ENCODE measurements at places on chromosomes 1 and 21.

DNA sequence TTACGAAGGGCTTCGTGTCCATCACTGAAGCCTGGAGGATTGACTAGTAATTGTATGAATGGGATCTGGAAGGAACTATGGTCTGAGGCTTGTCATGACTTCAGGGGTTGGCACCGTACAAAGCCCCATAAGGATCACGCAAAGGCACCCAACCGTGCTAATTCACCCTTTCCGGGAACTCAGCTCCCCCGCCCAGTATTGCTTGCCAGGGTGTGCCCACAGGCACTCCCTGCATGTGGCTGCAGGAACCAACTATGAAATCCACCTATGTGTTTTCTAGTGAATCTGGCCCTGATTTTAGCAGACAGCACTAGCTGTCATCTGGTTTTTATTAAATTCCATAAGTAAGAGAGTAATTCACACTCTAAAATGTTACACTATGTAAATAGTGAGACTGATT is 139.2 kb downstream of the TM2D1 start:
- peak; percentile 18 for DNase-seq

- no peak for DNase-seq
Measured at GRCh38 chr1:59078070-59078800, 218.7 kb upstream of the FGGY start.

GRCh38 chr1:109299558-109300343 is 7.1 kb downstream of the MYBPHL start:
- no peak for DNase-seq

- DNase-seq: peak; percentile 22
Measured at GRCh38 chr1:152111515-152111968, 3.7 kb downstream of the TCHH start.

DNA sequence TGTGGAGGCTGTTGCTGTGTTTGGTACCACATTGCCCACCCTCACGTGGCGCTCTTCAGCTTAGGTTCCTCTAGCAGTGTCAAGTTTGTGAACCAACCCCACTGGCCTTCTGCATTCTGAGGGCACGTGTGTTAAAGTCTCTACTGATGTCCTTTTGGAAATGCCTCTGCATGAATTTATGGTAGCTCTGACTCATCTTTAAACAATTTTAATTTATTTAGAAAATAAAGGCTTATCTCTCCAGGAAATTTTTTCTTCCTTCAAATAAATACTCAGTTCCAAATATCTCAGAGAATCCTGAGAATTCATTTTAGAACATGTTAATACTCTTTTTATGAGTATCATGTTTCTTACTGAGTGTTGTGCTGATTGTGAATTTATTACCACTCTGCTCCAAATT is 5.5 kb downstream of the CD1D start:
- no peak for DNase-seq

All from AG20443 (cell line).